Activated CD4-positive, alpha-beta T cell treated with anti-CD3 and anti-CD28 coated beads, Interleukin-2, amount 50 U/mL, for 48 hours (primary cell): ENCODE measurements at places on chromosomes 5 and 9.

DNA sequence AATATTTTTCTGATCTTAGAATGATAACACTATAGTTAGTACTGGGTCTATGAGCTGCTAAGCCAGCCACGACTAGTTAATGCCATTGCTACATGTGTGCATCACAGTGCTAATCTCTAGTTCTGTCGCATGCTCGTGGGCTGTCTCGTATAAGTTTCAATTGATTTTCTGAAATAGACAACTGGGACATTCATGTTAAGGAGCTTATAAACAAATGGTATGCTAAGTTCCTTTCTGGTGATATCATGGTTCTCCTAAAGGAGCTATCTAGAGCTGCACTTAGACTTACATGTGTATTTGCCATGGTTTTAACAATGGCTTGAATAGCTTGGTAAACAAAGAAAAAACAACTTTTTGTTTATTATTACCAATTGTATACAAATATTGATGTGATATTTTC, 46.2 kb downstream of the F2RL2 start:
- DNase-seq = no peak

DNA sequence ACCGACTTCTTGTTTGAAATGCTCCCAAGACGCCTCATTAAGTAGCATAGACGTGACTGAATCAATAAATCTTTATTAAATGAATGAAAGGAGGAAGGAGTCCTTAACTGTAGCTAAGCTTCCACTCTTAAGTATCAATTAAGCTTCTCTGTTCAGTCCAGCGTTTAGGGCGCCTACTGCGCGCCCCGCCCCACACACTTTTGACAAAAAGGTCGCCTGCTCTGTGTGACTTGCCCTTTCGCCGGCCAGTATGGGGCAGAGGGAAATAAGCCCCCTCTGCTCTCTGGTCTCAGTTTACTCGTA, 662 bp upstream of the DOLPP1 start:
- DNase-seq = no peak

- no peak for DNase-seq
Measured at GRCh38 chr9:79661886-79662536, 90.2 kb downstream of the TLE4 start.

- no peak for DNase-seq
Measured at GRCh38 chr5:32814141-32814540, 103.0 kb downstream of the NPR3 start.

- no peak for DNase-seq
Measured at GRCh38 chr5:152641970-152642805, 237.1 kb upstream of the NMUR2 start.

- DNase-seq = no peak
Measured at GRCh38 chr5:9034649-9035048, 511.2 kb downstream of the SEMA5A start.

- no peak for DNase-seq
Measured at GRCh38 chr9:124296796-124297550, 39.2 kb downstream of the NEK6 start.

DNA sequence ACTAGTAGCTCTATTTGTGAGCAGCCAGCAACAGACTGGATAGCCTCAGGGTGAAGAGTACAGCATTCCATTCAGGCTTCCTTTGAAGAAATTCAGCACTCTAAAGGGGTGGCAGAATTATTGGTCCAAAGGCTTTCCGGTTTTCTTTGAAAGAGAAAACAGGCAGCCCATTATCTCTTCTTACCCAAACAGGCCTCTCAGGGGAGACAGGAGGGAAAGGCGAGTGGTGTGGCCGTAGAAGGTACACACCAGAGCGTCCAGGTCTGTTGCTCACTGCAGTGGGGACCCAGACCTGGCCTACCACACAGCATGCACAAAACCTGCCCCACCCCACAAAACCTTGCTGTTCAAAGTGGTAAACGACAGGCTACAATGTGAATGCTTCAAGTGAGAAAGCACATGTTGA, 83.3 kb downstream of the ZNF608 start:
- DNase-seq = no peak

DNA sequence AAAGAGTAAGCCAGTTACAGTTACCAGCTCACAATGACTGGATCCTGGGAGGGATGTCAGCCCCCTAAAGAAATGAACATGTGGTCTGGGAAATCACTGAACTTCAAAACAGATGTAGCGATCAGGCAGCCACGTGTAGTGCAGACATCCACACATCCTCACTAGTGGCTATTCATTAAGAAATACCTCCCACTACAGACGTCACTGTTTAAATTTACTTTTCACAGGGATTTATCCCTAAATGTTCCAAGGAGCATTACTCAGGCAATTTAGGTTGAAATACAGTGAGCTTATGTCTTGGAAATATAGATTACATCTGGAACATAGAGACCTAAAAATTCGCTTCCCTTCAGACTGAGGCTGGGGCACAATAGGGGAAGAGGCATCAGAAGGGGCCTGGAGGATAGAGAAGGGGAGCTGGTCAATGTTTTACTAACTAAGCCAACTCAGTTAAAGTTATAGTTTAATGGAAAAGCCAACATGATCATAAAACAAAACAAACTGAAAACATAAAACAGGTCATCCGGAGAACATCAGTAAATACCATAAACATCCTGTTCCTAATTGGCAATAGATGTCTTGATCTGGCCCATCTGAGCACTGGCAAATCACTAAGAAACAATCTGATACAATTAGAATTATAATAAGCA, 92.3 kb downstream of the FANCC start:
- DNase-seq = no peak

DNA sequence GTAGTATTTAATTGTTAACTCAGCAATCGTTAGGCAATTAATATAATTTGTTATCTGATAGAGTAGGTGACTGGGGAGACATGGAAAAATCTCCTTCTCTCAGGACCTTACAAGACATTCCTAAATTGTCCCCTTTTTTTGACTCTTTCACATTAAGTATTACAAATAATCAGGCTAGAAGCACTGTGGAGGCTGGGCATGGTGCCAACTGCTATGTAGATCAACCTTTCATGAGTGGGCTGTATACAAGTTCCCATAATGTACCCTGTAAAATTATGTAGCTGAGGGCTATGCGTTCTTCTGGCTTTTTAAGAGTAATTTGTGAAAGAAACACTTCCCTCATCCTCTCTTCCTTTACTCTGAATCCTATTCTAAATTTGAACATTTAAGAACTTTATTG, 140.2 kb downstream of the NFIB start:
- DNase-seq = no peak

DNA sequence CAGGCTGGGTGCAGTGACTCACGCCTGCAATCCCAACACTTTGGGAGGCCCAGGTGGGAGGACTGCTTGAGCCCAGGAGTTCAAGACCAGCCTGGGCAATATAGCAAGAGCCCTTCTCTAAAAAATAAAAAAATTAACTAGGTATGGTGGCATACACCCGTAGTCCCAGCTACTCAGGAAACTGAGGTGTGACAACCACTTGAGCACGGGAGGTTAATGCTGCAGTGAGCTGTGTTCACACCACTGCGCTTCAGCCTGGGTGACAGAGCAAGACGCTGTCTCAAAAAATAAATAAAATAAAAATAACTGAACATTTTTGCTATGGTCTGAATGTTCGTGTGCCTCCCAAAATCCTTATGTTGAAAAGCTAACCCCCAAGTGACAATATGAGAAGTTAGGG, 24.5 kb downstream of the AGTPBP1 start:
- DNase-seq = no peak

- no peak for DNase-seq
Measured at GRCh38 chr5:159091596-159092331, 8.0 kb downstream of the EBF1 start.

GRCh38 chr9:89996773-89997172, 392.0 kb downstream of the GADD45G start:
- DNase-seq = no peak

- DNase-seq = no peak
Measured at GRCh38 chr9:98644011-98644410, 64.7 kb downstream of the GABBR2 start.

DNA sequence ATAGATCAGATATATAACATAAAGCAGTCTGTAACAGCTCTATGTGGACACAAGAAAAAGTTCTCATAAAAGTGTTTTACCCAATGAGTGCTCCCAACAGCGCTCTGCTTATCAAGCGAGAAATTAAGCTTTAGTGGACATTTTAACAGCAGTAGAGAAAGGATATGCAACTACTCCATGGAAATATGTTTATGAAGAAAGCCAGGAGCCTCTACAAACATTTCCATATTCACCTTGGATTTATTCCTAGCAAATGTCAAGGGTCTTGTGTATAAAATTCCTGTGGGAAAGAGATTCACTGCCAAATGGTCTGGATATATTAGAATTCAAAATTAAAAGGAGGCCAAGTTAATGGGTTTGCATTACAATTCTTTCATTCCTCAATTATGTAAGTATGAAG, 66.5 kb downstream of the DTWD2 start:
- no peak for DNase-seq

GRCh38 chr5:107631805-107632362, 38.9 kb downstream of the EFNA5 start:
- DNase-seq = no peak
